ENCODE measurements at places on chromosomes 16 and 17.

- peak; percentile 87 for DNase-seq
Observed at GRCh38 chr16:86563469-86564345, 2.9 kb upstream of the FOXC2 start.

- no peak for DNase-seq
Observed at GRCh38 chr17:3894911-3895343, 2.1 kb upstream of the CAMKK1 start.

- no peak for DNase-seq
Observed at GRCh38 chr17:40093580-40094201, 6.7 kb downstream of the NR1D1 start.

GRCh38 chr17:61670691-61671090, 79.7 kb upstream of the NACA2 start:
- DNase-seq = no peak

DNA sequence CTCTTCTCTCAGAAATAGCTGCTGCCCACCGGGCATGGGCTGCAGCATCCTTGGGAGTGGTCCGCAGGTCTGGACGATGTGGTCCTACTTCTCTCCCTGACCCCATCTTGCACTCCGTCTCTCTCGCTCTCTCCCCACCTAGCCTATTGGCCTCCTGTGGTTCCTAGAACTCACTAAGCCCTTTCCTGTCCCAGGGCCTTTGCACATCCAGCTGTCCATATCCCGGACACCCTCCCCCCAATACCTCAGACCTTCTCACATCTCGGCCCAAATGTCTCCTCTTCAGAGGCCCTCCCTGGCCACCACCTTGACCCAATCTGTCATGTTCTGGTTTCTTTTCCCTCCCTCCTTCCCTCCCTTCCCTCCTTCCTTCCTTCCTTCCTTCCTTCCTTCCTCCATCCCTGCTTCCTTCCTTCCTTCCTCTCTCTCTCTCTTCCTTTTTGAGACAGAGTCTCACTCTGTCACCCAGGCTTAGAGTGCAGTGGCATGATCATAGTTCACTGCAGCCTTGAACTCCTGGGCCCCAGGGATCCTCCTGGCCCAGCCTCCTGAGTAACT, 4.5 kb downstream of the SLC4A1 start:
- no peak for DNase-seq

DNA sequence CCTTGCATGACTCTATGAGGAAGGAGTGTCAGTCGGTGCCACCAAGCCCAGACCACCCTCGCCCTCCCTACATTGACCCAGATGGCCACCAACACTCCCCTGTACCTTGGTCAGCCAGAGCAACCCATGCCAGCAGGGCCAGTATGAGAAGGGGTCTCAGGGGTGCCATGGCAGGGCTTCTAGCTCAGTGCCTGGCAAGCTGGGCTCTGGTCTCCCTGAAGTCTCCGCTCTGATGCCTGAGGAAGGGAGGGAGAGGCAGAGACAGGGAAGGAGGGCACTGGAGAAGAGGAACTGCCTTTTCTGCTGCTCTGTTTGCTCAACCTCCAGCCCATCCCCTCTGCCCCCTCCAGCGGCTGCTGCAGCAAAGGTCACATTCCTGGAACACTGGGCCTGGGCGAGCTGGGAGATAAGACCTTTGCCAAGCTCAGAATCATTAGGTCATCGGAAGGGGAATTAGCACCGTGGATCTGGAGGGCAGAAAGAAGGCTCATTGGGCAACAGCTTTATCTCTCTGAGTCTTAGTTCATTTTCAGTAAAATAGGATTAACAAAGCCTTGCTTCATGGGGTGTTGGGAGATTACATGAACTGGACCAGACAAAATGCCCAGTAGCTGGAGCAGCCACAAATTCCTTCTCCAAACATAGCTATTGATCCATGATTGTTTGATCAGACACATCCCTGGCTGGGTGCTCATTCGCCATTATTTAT, at the start of gene VTN:
Gene VTN (minus strand): TSS at position 273 of the 709 bp plus-strand sequence. CDS start 104 bp downstream, at position 169.
- peak; percentile 10 for DNase-seq

GRCh38 chr16:83951544-83951943, 1.5 kb upstream of the OSGIN1 start:
- no peak for DNase-seq

- DNase-seq = no peak
Observed at GRCh38 chr17:57256708-57257112, 387 bp downstream of the MSI2 start.

DNA sequence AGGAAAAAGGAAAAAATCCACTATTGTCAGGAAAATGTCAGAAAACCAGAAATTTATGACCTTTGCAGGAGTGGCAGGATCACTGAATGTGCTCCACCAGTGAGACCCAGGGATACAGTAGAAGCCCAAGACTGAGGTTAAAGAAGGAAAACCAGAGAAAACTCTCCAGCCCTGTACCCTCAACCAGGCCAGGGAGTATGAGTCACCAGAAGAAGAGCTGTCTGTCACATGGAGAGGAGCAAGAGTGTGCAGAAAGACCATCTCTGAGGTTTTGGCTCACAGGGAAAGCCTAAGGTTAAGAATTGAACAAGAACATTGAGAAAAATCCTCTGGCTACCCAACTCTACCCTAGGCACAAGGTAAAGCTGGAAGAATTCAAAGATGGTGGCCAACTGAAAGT, 47.6 kb upstream of the MON1B start:
- DNase-seq = no peak

DNA sequence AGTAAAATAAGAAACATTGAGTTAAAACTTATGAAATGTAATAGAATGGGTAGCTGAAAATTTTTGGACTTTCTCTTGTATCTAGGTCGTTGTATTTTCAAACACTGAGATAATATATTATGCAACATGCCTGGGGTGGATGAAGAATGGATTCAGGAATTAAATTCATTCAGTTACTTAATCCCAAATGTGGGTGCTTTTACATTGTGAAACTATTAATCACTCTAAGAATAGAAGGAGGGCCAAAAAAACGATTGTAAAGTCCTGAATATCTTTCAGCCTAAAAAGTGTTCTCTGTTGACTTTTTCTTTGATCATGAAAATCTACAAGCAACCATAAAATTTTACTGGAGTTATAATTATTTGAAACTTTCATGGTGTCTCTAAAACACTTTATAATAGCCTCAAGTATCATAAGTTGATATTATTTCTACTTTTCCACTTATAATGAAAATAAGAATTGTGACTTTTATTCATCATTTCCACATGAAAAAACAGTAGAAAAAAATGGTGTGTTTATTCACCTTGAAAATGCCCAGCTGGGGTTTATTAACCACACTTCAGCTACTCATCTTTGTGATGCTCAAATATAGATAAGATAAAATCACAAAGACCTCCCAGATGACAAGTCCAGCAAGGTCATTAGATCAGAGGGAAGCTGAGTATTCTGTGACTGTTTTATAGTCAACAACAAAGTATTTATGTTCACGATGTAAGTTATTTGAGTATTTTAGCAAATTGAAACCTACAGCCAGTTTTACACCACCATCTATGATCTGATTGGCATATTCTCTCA, 619.9 kb upstream of the SOX9 start:
- DNase-seq = peak; percentile 72

DNA sequence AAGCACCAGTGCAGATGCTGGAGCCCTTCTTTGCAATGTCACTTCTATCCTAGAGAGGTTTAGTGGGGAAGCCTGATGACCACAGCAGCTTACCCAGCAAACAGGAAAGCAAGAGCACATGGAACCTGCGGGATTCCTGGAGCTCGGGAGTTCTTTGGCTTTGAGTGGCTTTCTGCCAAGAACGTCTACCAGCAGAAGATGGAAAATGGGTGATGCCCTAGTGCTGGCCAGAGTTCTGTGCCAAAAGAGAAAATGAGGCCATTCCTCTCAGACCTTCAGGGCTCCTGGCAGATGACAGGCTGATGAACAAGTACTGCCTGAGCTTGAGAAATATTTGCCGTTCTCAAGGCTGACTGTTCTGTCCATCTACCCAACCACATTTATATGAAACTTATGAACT, 332.1 kb upstream of the CCL2 start:
- DNase-seq = no peak

DNA sequence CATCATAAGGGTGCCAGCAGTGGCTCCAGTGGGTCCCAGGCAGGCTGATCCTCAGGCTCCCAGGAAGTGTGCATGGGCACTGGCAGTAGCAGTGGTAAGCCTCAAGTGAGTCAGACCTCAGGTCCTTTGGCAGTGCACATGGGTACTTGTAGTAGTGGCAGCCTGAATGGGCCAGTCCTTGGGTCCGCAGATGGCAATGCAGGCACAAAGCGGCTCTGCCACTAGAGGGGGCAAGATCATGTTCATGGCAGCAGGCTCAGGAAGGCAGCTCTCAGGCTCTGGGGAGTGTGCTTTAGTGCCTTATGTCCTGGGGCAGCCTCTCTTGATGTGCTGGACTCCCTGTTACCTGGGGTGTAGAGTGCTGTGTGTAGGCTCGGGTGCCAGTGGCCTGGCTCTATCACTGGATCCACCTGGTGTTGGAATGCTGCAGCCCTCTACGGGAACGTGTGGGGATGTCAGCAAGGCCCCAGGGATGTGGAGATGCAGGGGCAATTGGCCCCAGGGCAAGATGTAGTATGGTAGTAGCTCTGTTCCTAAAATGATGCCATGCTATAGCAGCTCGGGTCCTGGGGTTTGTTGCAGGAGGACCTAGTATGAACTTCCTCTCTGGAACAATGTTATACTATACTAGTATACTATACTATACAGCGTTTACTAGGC, 11.0 kb downstream of the ACSM3 start:
- DNase-seq = peak; percentile 47

GRCh38 chr16:15502041-15502725, 67.8 kb downstream of the BMERB1 start:
- peak; percentile 95 for DNase-seq

DNA sequence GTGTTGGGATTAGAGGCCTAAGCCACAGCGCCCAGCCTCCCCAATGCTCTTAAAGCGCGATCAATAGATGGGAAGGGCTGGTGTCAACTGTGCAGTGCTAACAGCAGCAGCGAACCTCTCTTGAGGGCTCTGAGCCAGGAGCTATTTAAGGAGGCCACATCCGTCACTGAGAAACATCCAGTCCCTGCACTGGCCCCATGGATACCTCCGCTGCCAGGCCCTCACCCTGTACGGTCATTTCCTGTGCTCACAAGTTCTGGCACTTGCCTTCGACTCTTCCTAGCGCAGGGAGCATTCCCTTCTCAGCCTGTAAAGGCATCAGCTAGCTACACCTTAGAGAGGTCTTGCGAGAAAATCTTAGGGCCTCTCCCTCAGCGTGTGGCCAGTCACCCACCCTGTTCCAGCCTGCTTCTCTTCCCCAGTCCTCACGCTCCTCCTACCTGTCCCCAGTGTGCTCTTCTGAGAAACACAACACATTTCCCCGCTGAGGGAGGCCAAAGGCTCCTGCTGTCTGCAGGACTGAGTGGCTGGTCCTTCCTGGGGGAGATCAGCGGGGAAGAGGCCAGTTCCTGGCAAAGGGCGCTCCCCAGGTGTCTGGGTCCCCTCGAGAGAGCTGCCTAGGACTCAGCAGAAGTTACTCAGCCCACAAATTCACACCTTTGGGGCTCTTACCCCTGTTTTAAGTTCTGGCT, 28.6 kb downstream of the GTF3C1 start:
- DNase-seq = peak; percentile 17

DNA sequence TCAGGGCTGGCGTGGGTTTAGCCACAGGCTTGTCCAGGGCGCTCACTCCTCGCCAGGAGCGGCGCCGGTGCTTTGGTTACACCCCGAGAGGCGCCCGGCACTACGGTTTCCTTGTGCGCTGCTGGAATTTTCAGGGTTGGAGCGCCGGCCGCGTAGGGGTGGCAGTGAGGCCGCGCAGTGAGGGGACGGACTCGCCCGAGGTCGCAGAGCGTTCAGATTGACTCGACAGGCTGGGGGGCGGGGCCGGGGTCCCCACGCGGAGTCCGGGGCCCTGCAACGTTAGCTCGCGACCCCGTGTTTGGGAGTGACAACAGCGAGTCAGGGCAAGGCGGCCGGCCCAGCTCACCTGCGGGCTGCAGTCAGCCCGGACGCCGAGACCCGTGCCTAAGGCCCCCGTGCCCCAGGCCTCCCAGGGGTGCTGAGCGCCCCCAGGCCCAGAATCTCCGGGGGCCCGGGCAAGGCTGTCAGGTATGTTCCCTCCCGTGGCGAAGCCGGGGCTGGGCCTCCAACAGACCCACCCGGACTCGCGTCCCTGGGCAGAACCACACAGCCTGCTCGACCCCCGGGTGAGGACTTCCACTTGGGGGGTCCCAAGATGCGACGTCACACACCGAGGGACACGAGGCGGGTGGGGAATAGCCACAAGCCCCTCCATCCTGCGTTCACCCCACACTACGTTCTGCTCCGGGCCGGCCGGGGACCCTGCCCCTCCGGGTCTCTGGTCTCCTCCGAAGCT, 1.3 kb upstream of the ACTG1 start:
- peak; percentile 72 for DNase-seq
